ENCODE measurements at places on chromosomes 7 and 10.

GRCh38 chr10:44990965-44991364, 9.8 kb upstream of the ZNF22 start:
- DNase-seq: no peak

- peak; percentile 40 for DNase-seq
Observed at GRCh38 chr7:1666823-1667565, 3.1 kb upstream of the ELFN1 start.

- DNase-seq: no peak
Observed at GRCh38 chr10:69910561-69910960, 108.9 kb downstream of the COL13A1 start.

DNA sequence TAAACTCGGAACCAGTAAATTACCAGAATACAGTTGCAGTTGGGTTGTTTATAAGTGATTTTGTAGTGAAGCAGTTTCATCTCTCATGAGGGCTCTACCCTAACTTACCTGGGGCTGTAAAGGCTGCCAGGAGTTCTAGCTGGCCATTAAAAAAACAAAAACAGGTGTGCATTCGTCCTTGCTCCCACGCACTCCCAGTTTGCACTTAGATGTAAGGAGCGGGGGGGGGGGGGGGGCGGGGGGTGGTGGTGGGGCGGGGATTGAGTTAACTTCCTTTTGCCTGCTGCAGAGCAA, 2.3 kb upstream of the PFKFB3 start:
- no peak for DNase-seq

GRCh38 chr7:45021604-45022296, 21.7 kb downstream of the CCM2 start:
- no peak for DNase-seq

DNA sequence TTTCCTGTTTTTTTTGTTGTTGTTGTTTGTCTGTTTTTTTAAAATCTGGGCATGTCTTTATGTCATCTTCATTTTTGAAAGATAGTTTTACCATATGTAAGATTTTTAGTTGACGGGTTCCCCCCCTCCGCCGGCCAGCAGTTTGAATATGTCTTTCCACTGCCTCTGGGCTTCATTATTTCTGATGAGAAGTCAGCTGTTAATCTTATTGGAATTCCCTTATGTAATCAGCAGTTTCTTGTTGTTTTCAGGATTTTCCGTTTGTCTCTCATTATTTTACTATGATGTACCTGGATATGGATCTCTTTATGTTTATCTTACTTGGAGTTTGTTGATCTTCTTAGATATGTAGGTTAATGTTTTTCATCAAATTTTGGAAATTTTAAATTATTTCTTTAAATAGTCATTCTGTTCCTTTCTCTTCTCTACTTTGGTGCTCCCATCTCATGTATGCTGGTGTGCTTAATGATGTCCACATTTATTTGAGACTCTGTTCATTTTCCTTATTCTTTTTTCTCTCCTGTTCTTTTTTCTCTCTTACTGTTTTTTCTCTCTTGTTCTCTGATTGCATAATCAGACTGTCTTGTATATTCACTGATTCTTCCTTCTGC, 9.7 kb downstream of the EXOC6 start:
- no peak for DNase-seq

- DNase-seq: no peak
Observed at GRCh38 chr10:92880233-92880861, 32.0 kb downstream of the EXOC6 start.

- DNase-seq: no peak
Observed at GRCh38 chr7:92994901-92995300, 122.9 kb downstream of the SAMD9 start.

DNA sequence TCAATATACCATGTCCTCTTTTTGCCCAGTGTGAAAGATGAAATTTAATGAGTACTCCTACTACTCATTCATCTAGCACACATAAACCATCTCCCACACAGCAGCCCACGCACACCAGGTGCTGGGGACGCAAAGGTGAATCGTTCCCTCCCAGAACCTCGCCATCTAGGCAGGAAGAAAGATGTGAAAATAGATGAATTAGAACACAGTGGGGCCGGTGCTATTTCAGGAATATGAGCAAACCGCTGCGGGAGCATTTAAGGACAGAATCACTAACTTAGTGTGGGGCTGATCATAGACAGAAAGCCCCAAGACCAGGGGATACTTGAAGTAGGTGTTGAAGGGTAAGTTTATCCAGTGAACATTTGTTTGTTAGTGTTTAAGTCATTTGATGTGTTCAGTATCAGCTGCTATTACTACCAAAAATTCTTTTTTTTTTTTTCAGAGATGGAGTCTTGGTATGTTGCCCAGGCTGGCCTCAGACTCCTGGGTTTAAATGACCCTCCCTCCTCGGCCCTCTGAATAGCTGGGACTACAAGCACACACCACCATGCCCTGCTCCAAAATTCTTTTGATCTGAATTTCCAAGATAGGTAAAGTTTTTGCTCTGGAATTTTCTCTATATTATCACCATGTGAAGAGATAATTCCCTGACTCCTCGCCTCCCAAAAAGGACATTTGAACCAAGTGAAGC, 48.8 kb downstream of the CPXM2 start:
- peak; percentile 41 for DNase-seq

DNA sequence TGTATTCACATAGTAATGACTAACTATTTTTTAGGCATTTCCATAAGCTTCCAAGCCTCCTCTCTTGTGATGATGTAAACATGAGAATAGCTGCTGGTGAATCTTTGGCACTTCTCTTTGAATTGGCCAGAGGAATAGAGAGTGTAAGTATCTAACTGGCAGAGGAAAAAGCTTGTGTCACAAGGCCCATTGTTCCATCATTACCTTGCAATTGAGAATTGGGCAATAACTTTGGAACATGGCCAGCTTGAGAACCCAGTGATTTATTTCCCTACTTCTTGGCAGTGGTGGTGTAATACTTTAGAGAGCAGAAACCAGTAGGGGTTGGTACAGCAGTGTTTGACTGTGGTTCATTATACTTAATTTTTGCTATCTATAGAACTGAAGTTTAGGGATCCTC, 12.0 kb downstream of the IFRD1 start:
- DNase-seq: peak; percentile 69

- no peak for DNase-seq
Observed at GRCh38 chr7:16791071-16791470, 13.7 kb downstream of the AGR2 start.

GRCh38 chr7:148962440-148962822, 65.9 kb downstream of the PDIA4 start:
- no peak for DNase-seq

GRCh38 chr7:25832456-25832855, 319.5 kb upstream of the NFE2L3 start:
- DNase-seq: no peak

- DNase-seq: no peak
Observed at GRCh38 chr10:71970869-71971268, 6.7 kb downstream of the CHST3 start.

- DNase-seq: no peak
Observed at GRCh38 chr10:53005612-53006345, 233.2 kb upstream of the MBL2 start.

- DNase-seq: no peak
Observed at GRCh38 chr7:101903515-101903868, 86.1 kb downstream of the CUX1 start.

GRCh38 chr10:117167789-117168674, 29.3 kb upstream of the KCNK18 start:
- no peak for DNase-seq

- DNase-seq: no peak
Observed at GRCh38 chr10:132960071-132960472, 17.7 kb upstream of the CFAP46 start.

- no peak for DNase-seq
Observed at GRCh38 chr10:34786464-34786863, 28.6 kb downstream of the PARD3 start.

GRCh38 chr10:129741978-129742741, 221.9 kb downstream of the EBF3 start:
- no peak for DNase-seq

DNA sequence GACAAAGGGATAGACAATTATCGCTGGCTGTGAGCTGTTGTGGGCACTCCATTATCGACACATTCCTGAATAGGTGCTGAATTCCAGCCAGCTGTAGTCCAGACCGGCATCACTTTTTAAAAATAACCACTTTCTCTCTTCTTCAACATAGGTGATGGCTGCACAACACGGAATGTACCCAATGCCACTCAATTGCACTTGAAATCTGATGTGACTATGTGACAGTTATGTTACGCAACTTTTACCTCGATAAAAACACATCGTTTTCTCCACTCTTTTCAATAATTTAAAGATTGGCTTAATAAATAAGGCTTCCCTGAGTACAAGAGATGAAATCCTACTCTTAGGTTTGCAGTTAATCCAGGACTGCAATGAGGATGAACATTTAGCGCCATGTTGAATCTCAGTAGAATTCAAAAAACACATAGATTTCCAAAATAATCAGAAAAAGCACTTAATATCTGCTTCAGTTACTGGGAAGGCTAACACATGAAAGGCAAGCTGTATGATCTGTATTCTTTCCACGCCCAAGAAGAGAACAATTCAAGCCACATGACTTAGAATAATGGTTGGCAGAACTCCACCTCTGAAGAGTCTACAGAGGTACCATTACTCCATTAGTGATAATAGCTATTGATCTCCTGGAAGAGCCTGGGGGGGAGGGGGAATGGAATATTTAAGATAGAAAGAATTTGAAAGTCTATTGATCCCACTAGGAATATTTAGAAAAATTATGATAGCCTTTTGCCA, 3.6 kb downstream of the YWHAG start:
- no peak for DNase-seq

- no peak for DNase-seq
Observed at GRCh38 chr7:78326189-78326588, 527.6 kb downstream of the PHTF2 start.

DNA sequence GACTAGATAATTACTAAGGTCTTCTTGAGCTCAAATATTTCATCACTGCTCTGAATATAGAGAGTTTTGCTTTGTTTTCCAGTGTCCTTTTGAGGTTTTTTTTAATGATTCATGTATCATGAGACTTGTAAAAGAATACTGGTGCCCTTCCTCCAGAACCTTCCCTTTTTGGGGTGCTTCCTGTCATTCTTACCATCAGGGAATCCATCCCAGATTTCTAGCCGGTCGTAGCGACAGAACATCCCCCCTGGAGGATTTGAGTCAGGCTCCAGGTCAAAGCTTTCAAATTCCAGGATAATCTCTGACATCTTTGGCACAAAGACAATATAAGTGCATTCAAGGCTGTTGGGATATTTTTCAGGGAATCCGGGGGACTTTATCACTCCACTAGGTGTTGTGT, 71.0 kb downstream of the NRP1 start:
- DNase-seq: no peak

DNA sequence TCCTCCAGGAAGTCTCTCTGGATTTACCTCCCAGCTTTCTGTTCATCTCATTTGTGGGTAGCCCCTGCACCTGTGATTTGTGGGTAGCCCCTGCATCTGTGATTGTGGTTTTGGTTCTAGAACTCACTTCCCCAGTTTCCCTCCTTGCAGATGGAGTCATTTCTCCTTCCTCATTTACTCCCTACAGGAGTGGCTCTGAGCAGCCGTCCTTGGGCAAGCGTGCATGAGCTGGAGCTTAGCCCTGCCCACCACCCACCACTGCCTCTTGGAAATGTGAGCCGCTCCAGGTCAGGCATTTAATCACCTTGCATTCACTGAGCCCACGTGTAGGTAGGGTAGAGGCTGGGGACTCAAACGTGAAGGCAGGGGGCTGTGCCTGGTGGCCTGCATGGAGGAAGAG, 8.2 kb downstream of the COL26A1 start:
- no peak for DNase-seq

DNA sequence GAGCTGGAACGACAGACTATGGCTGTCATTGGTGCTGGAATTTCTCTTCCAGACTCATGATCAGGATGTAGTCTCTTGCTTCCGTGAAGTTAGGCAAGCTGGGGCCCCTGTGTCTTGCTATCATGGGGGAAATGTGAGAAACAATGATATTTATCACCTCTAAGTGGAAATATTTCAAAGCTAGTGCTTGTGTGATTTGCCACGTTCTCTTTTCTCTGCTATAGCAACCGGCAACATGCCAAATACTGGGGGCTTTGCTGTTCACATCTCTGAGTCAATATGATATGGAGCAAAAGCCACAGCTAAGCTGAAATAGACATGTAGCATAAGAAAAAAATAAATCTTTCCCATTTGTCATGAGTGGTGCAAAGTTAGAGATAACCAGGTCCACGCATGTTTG, 668.2 kb upstream of the IGFBP3 start:
- no peak for DNase-seq

- DNase-seq: no peak
Observed at GRCh38 chr10:48501226-48501625, 103.6 kb downstream of the ARHGAP22 start.

- no peak for DNase-seq
Observed at GRCh38 chr7:111780527-111780926, 218.2 kb upstream of the IMMP2L start.

DNA sequence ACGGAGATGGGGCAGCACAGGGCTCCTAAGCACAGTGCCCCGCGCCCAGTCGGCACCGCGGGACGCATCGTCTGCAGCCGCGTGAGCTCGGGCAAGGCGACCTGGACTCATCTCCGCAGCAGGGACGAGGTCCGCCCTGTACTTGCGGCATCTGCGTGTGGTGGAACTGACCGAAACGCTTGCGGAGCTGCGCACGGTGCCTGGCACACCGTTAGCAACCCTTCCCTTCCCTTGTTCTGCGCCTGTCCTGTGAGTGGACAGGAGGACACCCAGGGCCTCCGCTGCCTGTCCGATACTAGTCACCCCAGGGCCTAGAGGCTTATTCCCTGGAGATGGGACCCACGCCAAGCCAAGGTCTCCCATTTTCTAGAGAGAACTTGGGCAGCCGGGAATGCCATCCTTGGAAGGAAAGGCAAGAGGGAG, 98.5 kb downstream of the WDR11 start:
- no peak for DNase-seq

- DNase-seq: no peak
Observed at GRCh38 chr10:13102002-13102794, 2.2 kb downstream of the OPTN start.

All from ureter (tissue), 1 donor.